ENCODE measurements at places on chromosomes 2 and 18. TPM values are rescaled to one million over a fixed set of nuclear protein-coding genes. Genes with fewer than 3 reads are reported as not detected.
A peak's percentile ranks its signal among the peaks of the same experiment; 100 is the strongest.

Gene APOB
- total RNA-seq = not detected

Gene SPHKAP
- total RNA-seq = not detected

Gene ABCG5
- total RNA-seq = not detected

Gene EVX2
- not detected for total RNA-seq

Gene EIF2AK2
- total RNA-seq = 28.0 TPM

Gene CYP27A1
- total RNA-seq = 0.80 TPM

Gene PROC
- not detected for total RNA-seq

Gene TTC27
- 63.7 TPM for total RNA-seq

Gene AAK1
- 21.5 TPM for total RNA-seq

Gene KIAA2012
- total RNA-seq = not detected

Gene TLX2
- not detected for total RNA-seq

Gene UBXN2A
- 13.5 TPM for total RNA-seq

Gene ODC1
- total RNA-seq = 441 TPM

Gene TTC32
- 4.8 TPM for total RNA-seq

Gene SIGLEC15
- total RNA-seq = 12.1 TPM

Gene FNDC4
- 1.9 TPM for total RNA-seq

Gene SPDYA
- 0.86 TPM for total RNA-seq

Gene KIF1A
- 16.2 TPM for total RNA-seq

Gene RPRD1A
- total RNA-seq = 60.4 TPM

- no peak for DNase-seq
Measured at GRCh38 chr2:227606476-227606875, 7.8 kb downstream of the SCYGR2 start.

DNA sequence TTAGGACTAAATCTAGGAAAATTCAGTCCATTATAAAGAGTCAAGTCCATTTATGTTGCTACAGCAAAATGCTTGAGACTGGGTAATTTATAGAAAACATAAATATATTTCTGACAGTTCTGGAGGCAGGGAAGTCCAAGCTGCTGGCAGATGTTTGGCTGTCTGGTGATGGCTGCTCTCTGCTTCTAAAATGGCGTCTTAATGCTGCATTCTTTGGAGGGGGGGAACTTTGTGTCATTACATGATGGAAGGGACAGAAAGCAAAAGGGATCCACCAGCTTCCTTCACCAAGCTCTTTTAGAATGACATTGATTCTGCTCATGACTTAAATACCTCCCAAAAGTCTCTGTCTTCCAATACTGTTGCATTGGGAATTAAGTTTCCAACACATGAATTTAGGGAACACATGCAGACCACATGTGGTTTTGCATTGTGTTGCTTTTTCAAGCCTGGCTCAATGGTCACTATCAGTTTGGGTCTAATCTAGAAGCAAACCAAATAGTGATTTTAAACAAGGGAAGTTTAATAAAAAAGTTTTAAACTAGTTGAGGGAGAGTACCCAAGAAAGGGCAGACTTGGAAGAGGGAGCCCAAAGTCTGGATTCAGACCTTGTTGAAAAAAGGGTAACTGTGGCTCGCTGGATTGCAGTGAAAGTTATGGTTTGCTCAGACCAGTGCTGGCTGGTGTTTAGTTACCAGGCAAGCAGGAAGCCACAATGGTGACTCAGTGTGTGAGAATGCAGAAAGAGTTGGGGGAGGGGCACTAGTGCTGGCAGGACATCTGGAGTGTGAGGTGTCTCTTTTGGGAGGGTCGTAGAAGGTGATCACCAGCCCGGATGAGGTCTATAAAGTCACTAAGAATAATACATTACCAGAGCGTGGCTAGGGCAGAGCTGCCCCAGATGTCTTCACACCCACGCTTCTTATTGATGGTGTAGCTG lies 30.8 kb downstream of the C18orf54 start:
- DNase-seq = peak; percentile 81

DNA sequence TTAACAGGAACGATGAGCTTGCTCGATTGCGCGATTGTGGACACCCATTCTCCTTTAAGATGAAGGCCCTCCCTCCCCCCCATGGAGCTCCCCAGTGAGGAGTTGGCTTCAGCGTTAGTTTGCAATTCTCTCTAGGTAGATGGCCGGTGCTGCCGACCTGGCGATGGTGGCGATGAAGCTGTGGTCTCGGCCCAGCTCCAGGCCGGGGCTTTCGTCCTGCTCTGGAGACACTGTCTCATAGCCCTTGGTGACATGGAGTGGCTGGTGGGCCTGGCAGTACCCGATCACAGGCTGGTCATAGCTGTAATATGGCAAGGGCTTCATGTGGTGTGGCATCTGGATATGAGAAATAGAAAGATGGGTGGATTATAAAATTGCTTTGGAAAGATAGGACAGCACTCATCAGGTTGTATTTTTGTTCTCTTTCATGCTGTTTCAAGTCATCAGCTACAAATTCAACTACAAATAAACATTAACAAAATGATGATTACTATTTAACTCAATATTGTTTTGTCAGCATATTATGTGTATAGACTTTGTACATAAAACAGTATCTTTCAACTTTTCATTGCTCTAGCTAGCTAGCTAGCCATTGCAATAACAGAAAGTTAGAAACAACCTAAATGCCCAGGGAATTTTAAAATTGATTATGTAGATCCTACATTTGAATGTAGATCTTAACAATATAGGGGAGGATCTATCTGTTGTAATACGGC lies 773.4 kb downstream of the LRRTM4 start:
- no peak for DNase-seq

GRCh38 chr2:39852831-39853230 lies 73.8 kb upstream of the THUMPD2 start:
- DNase-seq = no peak

DNA sequence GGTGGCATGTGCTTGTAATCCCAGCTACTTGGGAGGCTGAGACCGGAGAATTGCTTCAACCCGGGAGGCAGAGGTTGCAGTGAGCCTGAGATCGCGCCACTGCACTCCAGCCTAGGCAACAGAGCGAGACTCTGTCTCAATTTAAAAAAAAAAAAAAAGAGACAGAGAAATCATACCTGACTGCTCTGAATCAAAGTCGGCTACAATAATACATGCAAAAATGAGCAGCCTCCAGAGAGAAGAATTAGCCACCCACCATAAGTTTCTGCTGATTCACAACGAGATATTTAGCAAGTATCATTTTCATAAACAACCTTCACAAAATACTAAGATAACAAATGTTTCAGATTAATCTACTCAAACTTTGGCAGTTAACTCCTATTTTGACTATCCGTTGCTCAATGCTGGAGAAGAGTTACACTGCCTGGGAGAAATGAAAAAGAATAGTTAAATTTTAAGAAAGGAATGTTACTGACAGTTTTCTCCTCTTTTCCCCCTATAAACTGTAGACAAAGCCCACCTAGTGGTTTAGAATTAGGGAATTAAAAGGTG lies 1.5 kb downstream of the OSBPL1A start:
- DNase-seq = no peak

DNA sequence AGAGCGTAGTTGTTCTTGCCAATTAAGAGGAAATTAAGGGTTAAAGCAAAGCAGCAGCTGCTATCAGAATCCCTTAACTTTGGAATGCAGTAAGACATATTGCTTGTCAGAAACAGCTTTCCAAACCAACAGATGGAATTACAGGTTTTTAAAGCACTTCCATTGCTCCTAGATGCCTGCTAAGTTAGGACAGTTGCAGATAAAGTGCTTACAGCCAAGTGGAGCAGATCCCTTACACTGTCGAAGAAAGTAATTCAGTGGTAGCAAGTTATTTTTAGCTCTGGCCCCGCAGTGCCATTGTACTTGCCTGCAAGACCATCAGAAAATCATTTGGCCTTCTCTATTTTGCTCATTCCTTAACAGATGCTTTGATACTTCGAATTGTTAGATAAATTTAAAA lies 5.4 kb downstream of the PDK1 start:
- DNase-seq = no peak

- DNase-seq = no peak
Measured at GRCh38 chr2:188511346-188511745, 219.7 kb downstream of the GULP1 start.

GRCh38 chr2:204030322-204030721 lies 93.8 kb downstream of the ICOS start:
- DNase-seq = no peak

- DNase-seq = no peak
Measured at GRCh38 chr2:106126295-106126694, 67.8 kb downstream of the UXS1 start.

DNA sequence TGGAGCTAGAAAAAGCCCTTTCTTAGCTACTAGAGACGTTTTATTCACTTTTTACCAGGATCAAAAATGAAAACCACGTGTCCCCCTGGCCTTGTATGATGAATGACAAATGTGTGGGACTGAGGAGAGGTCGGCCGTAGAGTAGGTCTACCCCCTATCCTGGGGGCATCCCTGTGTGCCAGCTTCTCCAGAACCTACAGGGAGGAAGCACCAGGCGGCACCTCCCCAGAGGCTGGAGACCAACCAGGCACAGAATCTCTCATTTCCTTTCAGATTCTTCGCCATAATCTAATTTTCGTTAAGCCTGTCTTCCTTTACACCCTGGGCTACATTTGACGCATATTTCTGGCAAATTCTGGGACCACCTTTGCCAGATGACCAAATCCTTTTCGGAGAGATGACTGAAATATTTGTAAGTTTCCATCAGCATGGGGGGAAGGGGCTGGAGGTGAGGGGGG lies 15.9 kb downstream of the TWIST2 start:
- peak; percentile 25 for DNase-seq

- no peak for DNase-seq
Measured at GRCh38 chr2:72144274-72144631, 3.4 kb downstream of the CYP26B1 start.

DNA sequence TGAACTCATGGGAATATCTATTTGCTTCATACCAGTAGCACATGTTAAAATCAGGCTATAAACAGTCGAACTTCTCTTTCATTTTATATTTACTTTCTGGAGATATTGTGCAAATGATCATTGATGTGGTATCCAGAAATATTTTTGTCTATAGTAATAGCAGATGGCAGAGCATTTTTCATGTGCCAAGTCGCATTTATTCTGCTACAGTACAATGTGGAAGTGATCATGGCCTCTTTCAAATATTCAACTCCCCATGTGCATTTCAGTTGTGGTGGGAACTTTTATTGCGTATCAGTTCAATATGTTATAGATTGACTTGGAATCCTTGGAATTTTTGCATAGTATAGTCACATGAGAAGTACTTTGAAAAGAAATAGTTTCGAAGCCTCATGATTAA lies 57.4 kb downstream of the RHBDD1 start:
- no peak for DNase-seq

DNA sequence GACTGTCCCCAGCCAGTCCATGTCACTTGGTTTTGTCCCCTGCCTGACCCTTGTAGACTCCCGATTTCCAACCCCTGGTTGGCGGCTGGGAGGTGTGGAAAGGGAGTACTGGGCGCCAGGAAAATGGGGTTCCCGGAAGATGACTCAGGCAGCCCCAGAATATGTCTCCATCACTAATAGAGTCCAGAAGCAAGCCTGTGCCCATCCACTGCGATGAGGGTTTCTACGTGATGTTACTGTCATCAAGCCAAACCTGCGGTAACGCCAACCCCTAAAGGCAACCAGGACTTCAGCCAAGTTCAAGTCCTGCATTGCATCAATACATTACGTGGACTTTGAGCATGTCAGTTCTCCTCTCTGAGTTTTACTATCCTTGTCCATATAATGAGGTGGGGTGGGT lies 62.0 kb upstream of the TAF1B start:
- no peak for DNase-seq

GRCh38 chr2:198863655-198864054 lies 594.1 kb downstream of the SATB2 start:
- no peak for DNase-seq

GRCh38 chr18:574149-574860 lies 5.9 kb upstream of the CETN1 start:
- no peak for DNase-seq

- DNase-seq = no peak
Measured at GRCh38 chr2:187215532-187216240, 232.4 kb downstream of the CALCRL start.

GRCh38 chr2:230209422-230210051 lies 10.2 kb downstream of the SP110 start:
- DNase-seq = no peak

DNA sequence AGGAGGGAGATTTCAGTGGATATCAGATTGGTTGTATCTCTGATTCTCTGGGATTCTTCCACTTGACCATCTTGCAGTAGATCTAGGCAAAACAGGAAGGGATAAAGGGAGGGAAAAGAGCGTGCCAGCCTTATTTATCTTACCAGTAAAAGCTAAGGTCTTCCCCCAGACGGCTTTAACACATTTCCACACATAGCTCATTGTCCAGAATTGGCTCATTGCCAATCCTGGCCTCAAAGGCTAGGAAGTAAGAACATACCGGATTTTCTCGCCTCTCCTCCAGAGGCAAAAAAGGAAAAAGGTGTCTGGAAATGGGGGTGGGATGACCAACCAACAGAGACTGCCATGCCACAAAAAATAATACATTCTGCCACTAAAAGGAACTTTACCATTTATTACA lies 411.6 kb upstream of the NRP2 start:
- peak; percentile 16 for DNase-seq

DNA sequence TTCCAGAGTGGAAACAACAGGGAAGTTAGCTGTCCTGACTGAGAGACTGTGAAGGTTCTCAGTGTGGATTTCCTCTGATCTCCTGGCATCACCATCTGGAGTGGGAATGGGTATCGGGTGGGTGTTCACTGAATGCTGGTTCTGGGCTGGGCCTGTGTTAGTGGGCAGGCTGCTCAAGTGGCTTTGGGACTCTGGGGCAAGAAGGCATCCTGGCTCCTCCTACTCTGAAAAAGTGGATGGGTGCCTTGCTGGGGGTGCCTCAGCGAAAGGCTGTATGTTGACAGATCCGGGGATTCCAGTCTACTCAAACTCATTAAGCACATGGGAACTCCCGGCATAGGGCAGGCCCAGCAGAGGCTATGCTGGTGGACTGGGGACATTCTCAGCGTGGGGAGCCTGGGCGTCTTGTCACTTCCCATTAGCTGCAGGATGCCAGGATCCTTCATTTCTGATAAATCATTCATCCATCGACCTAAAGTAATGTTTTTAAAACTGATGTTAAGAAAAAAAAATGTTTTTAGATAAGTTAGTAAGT lies 27.5 kb upstream of the CHRNA1 start:
- DNase-seq = no peak

- no peak for DNase-seq
Measured at GRCh38 chr2:241091734-241092445, 10.2 kb downstream of the MTERF4 start.

- DNase-seq = no peak
Measured at GRCh38 chr2:171492664-171493063, 29.6 kb upstream of the CYBRD1 start.

DNA sequence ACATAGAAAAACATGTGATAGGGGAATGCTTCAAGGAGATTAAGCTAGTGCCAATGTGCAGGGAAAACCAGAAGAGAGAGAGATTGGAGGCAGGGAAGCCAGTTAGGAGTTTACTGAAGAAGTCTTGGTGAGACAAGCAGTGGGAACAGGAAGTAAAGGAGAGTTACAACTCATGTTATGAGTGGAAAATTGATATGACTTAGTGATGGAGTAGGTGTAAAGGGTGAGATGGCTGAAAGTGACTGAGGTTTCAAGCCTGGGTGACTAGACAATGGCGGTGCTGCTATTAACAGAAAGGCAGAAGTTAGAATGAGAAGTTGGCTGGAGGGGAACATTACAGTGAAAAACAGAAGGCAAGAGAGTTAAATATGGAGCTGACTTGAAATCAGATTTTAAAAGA lies 16.5 kb downstream of the DOK1 start:
- DNase-seq = no peak

- no peak for DNase-seq
Measured at GRCh38 chr2:203656522-203657287, 49.7 kb upstream of the CD28 start.

GRCh38 chr2:185433824-185434223 lies 304.8 kb upstream of the FSIP2 start:
- DNase-seq = peak; percentile 1

GRCh38 chr2:10141736-10142639 lies 19.4 kb downstream of the RRM2 start:
- DNase-seq = peak; percentile 56

GRCh38 chr2:225487878-225488416 lies 88.4 kb downstream of the NYAP2 start:
- no peak for DNase-seq

Measured in Daoy (cell line).